ENCODE measurements at places on chromosomes 11 and 22.

DNA sequence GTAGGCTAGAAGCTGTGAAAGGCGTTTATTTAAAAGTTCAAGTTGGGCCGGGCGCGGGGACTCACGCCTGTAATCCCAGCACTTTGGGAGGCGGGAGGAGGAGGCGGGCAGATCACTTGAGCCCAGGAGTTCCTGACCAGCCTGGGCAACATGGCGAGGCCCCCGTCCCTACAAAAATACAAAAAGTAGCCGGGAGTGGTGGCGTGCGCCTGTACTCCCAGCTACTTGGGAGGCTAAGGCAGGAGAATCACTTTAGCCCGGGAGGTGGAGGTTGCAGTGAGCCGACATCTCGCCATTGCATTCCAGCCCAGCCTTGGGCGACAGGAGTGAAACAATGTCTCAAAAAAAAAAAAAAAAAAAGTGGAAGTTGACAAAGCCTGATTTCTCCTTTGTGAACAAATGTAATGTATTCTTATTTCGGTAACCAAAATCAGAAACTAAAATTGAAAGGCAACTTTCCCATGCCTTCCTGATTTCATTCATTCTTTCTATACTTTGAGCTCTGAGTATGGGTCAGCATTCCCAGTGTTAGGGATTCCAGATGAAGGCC lies 825 bp downstream of the PTPMT1 start:
- no peak for DNase-seq

DNA sequence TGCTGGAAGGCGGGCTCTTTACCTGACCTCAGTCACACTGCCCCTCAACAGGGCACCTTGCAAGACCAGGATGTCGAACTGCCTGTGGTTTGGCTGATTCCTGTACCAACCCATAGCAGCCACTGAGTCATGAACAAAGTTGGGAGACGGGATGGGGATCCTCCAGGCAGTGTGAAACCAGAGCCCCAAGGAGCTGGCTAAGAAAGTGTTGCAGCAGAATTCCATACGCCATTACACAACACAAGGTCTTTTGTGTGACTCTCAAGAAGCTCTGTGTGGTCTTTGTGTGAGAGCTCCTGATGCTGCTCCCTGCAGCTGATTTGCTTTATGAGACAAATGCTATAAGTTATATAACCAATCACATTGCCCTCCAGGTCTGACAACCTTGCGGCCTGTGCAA lies 617.7 kb downstream of the OPCML start:
- no peak for DNase-seq

GRCh38 chr11:15765530-15765929 lies 590.8 kb downstream of the SOX6 start:
- DNase-seq = no peak

GRCh38 chr22:23835484-23836144 lies 3.2 kb downstream of the DERL3 start:
- DNase-seq = no peak

DNA sequence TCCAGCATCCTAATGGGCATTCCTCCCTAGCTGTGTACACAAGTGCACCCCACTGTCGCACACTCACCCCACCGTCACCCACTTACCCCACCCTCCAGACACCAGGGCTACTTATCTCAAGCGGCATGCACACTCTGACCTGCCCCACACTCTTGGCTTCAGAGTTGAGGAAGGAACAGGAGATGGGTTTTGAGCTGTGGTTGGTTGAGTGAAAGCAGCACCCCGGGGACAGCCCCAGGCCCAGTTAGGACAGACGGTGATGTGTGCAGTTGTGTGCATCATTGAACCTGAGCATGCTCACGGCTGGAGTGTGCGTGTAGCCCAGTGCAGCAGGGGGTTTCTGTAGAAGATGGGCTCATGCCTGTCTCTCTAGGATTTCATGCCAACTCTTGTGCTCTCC lies 32.5 kb downstream of the AHNAK start:
- no peak for DNase-seq

- DNase-seq = no peak
These were observed 30.8 kb upstream of the WNT11 start for GRCh38 chr11:76237000-76237649.

DNA sequence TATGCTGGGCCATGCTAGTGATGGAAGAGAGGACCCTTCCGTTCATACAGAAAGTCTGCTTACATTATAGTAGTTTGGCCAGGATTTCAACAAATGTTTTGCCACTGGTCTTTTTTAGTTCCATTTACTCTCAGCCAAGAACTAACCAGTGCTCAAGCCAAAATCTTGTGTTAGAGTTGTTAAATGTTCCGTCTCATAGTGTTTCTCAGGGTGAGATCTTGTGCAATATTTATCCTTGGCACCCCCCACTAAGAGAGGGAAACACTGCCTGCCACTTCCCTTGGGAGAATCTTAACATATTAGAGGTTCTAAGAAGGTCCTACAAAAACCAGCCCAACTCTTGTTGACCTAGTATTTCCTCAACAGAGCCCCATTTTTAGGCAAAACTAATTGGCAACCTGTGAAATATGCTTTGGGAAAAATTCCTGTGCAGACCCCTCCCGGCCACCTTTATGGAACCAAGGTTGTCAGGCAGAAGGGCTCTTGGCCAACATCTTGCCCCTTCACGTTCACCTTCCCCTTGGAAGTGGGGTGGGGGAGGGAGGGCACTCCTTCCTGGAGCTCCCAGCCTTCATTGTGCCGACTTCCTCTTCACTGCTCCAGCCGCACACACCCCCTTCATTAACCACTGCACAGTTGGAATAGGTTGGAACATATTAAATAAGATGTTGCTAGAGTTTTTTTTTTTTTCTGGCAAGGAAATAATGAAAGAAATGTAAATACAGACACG lies 173.2 kb upstream of the SORL1-AS1 start:
- DNase-seq = no peak

DNA sequence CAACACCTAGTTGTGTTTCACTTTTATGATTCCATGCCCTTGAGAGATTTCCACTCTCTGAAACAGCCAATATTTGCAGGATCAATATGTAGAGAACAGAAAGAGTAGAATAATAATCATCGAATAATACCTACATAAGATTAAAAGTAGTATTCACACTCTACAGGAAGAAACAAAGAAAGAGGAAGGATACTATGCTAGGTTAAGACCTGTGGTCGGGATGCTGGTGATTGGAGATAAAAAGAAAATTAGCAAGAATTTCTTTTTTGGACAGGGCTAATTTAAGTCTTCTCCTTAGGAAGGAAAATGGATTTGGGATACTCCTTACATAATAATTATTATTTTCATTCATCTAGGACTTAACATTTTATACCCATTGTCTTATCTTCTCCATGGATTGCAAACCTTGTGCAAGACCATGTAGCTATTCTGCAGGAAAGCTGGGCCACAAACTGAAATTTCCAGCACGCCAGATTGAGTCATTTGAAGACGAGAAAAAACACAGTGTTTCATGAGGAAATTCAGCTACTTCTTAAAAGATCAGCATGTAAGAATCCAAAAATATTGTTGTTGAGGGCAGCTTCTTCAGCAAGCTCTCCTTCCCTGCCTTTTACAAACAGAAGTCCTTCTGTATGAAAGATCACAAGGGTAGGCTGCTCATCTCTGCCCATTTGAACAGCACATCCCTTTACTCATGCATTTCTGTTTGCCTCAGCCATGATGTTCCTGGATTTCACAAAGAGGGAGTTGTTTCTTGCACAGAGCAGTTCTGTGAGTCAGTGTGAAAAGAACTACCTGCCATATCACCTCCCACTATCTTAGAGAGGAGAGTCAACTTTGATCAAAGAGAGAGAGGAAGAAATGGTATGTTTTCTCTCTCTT lies 90.7 kb downstream of the FAM76B start:
- no peak for DNase-seq

- DNase-seq = no peak
These were observed 53.3 kb downstream of the NCAM1 start for GRCh38 chr11:113014262-113015097.
